ENCODE measurements at places on chromosomes 4 and X.

DNA sequence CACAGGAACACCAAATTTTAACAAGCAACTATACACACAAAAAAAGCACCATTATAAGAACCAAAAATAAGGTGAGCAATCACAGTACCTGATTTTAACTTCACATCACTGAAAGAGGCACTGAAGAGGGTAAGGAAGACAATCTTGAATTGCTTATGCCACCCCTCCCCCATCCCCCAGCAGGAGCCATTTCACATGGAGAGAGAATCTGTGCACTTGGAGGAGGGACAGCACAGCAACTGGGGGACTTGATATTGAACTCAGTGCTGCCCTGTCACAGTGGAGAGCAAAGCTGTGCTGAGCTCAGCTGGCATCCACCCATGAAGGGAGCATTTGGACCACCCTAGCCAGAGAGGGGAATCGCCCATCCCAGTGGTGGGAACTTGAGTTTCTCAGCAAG lies 56.0 kb downstream of the NUDT11 start:
- no peak for DNase-seq

GRCh38 chr4:129282293-129282692 lies 186.3 kb downstream of the C4orf33 start:
- DNase-seq = no peak

- no peak for DNase-seq
These were observed 28.5 kb downstream of the CAMK2D start for GRCh38 chr4:113732967-113733527.

DNA sequence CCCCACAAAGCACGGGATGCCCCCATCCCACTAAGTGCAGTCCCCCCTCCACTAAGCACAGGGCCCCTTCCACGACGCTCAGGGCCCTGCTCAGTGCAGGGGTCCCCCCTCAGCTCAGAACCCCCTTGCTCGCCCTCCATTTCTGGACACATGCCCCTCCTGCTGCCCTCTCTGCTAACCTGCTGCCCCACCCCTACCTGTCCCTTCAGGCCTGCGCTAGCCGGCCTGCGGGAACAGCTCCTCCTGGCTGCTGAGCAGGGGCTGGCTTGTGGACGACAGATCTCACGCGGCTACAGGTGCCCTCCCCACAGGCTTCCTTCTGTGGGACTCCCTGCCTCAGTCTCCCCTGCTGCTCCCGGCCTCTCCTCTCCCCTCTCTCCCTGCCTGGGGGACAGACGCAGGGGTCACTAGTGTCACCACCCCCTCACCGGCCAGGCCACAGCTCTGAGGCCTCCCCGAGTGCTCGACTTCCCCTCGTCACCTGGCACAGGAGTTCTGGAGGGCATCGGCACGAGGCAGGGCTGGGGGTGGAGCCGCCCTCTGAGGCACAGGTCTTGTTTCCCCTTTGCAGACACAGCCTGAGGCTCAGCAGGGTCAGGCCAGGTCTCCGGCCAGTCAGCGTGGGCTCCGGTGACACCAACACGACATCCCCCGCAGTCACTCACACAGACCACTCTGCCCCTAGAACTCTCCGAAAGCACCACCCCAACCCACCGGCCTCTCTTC lies 21.6 kb downstream of the GAK start:
- no peak for DNase-seq

GRCh38 chr4:95118497-95118896 lies 360.7 kb downstream of the BMPR1B start:
- no peak for DNase-seq

GRCh38 chrX:134948333-134949241 lies 42.2 kb upstream of the SMIM10 start:
- no peak for DNase-seq

- DNase-seq = no peak
These were observed 112.6 kb downstream of the ANK2 start for GRCh38 chr4:113162089-113162488.

DNA sequence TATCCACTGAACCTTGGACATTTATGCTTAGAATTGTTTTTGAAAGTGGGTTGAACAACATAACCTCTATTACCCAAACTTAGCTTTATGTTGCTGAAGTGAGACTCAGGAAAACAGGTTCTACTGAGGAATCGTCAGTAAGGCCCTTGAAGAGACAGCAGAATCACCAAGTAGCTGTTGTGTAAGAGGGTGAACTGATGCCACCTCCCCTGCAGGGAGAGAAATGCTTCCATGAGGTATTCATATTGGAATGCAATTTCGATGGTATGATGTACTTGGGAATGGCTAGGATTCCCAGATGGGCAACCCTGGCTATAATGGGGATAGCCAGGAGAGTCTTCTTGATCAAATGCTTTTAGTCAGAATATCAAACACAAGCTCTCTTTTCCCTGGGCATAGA lies 4.1 kb upstream of the SCRG1 start:
- no peak for DNase-seq

DNA sequence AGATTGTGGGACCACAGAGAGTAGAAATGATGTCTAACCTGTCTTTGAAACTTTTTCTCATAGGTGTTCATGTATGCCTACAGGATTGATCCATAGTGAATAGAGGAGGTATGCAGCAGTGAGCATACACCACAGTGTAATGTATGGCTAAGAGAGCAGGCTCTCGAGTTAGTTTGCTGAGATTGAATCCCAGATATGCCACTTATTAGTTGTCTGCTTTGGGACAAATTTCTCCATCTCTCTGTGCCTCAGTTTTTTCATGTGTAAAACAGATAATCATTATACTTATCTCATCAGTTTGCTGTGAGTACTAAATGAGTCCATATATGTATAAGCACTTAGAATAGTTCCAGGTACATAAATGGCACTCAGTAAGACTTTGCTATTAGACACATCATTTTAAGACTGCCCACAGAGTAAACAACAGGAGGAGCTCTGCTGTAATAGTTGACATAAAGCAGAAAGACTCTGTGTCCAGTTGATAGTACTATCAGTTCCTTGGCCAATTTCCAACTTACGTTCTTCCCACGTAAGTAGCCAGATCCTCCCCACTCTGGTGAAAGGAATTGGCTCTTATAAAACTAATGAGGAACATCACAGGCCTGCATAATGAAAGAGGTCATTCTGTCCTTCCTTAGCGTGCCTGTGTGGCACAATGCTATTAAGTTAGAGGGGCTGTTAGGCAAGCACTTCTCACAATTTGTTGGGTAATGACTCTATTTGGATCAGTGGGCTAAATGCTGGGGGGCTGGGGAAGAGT lies 20.7 kb upstream of the RNF150 start:
- no peak for DNase-seq

GRCh38 chrX:69066966-69067525 lies 98.2 kb downstream of the PJA1 start:
- no peak for DNase-seq

GRCh38 chrX:129648514-129649267 lies 6.1 kb downstream of the APLN start:
- DNase-seq = no peak

DNA sequence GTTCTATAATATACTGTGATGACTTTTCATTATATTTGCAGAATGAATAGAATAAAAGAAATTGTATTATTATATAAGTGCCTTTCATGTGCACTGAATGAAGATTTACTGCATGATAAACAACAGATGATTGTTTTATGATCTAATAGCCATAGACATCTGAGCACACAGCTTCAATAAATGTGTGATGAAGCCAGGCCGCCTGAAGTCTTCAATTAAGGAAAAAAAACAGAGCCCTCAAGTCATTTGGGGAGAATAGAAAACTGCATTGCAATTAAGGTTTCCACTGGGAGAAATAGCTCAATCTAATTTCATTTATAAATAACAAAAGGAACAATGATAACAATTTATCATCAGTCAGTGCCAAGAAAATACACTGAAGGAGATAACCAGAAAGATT lies 955.2 kb downstream of the FSTL5 start:
- no peak for DNase-seq

- no peak for DNase-seq
These were observed 2.8 kb downstream of the HELT start for GRCh38 chr4:185020863-185021761.

Measured in cerebellar nuclear complex (tissue), 1 donor.